ENCODE measurements at places on chromosomes 2 and 18. TPM values are rescaled to one million over a fixed set of nuclear protein-coding genes. Genes with fewer than 3 reads are reported as not detected.
A peak's percentile ranks its signal among the peaks of the same experiment; 100 is the strongest.

DNA sequence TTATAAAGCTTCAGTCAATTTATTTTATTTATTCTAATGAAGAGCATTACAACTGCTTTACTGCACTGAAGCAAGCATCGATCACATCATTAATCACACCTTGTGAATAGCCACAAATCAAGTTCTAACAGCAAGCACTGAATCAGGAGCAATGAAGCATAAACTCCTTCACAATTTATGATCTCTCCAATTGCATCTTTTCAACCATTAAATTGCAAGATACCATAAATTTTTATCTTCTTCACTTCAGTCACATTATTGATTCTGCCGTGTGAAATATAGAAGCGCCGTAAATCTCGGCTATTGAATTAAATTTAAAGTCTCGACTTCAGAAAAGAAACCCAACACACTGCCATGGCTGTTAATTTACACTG lies 298.7 kb downstream of the CDCA7 start:
- DNase-seq: no peak

GRCh38 chr18:80126797-80127196 lies 17.7 kb downstream of the ADNP2 start:
- no peak for DNase-seq

DNA sequence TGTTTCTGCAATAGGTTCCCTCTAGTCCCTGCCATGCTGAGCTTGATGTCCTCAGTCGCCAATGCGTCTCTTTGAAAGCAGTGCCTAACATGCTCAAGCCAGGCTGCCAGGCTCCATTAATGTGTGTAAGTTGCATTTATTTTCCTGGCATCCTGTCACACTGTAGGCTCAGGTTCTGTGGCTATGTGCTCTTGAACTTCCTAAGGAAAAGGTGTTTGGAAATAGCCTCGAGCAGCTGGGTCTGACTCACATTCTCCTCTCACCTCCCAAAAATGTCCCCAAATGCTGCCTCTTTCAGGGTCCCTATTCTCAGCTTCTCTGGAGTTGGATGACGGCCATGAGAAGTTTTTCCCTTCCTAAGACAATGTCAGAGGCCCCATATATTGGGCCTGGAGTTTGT lies 58.0 kb upstream of the SLC14A2 start:
- no peak for DNase-seq

DNA sequence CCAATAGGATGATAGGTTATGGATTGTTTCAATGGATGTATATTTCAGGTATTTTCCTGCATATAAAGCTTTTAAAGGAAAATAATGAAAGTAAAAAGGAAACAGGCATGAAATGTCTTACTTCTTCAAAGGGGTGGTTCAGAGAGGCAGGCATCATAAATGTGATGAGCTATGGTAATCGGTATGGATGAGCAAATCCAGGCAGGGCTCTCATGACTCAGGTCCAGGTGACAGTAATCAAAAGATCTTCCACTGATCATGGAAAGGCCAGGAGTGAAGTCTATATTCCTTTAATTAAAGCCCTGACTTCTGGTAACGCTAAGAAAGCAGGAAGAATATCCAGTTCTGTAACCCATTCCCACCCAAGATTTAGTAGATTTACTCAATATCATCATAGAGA lies 48.7 kb upstream of the RGPD4 start:
- no peak for DNase-seq

DNA sequence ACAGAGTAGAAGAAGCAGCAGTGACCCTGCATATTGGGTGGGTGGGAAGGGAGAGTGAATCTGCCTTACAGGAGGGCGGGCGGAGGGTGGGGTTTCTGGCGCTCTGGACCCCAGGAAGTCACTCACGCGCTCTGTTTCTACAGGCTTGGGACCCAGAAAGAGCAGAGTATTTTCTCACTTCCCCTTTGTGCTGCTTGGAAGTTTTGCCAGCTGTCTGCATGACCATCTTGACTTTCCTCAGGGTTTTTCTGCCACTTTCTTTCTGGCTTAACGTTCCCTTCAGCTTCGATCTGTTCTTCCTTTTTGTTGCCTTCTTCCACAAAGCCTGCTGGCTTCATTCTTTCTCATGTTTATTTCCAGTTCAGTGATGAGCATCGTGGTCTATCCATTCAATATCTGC lies 383.1 kb downstream of the GALR1 start:
- DNase-seq: no peak

GRCh38 chr2:66535574-66536289 lies 100.8 kb downstream of the MEIS1 start:
- DNase-seq: no peak

DNA sequence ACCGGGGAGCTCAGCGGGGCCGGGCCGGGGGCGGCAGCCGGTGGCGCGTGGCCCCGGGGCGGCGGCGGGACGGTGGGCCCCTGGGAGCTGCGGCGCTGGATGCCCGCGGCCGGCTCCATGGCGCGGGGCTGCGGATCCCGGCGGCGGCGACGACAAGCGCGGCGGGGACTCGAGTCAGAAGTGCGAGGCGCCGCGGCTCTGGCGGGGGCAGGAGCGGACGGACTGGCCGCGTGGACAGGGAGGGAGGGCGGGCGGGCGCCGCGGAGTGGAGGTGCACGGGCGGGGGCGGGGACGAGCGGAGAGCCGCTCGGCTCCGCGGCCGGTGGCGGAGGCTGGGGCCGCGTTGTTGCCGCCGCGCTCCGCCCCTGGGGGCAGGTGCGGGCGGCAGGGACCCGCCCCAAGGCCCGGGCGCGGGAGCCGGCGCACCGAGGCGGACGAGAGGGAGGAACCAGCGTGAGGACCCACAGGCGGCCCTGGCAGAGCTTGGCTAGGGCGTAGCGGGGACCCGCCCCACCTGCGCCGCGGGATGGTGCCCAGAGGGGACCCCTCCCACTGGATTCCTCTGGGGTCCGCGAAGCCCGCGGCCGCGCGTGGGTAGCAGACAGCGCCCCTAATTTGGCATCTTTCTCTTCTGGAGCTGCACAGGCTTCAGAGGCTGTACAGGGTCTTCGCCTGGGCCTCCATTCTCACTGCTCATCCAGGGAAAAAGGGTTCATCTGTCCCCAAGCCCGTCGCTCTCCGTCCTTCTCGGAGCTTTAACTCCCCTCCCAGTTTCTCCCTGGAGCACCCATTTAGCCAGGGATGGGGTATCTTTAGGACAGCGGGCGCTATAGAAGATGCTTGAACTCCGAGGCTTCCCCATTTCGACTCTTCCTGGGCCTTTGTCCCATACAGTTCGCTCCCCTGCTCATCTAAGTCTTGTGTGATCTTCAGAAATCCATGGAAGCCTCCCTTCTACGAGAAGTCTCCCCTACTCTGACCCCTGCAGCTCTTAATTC lies at the start of gene TMEM163:
Gene TMEM163 (minus strand): TSS at position 184 of the 998 bp plus-strand sequence.
- DNase-seq: peak; percentile 84

- no peak for DNase-seq
Measured at GRCh38 chr2:216023055-216023648, 9.8 kb upstream of the MREG start.

- DNase-seq: peak; percentile 57
Measured at GRCh38 chr2:85077859-85078419, 55.3 kb upstream of the TCF7L1 start.

DNA sequence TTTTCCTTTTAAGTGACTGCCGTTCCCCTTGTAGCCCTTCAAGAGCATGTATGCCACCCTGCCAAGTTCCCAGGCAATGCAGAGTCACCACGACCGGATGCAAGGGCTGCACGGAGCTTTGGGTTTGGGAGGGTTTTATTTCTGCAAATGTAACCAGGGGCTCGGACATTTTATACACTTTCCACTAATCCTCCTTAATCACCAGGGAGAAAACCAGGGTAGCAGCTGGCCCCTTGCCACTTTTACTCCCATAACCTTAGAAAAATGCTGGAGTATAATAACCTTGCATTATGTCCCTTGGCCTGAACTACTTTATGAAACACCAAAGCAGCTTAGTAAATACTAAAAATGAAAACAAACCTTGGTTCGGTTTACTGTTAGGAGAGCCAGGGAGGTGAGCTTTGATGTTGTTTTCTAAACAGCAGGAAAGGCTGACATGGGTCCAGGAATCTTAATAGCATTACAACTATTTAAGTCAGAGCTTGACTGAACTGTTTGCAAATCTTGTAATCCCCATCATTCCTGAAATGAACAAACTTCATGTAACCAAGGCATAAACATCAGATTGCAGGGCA lies 152.8 kb upstream of the RIOK3 start:
- no peak for DNase-seq

GRCh38 chr2:42164971-42165370 lies 4.2 kb upstream of the EML4 start:
- no peak for DNase-seq

DNA sequence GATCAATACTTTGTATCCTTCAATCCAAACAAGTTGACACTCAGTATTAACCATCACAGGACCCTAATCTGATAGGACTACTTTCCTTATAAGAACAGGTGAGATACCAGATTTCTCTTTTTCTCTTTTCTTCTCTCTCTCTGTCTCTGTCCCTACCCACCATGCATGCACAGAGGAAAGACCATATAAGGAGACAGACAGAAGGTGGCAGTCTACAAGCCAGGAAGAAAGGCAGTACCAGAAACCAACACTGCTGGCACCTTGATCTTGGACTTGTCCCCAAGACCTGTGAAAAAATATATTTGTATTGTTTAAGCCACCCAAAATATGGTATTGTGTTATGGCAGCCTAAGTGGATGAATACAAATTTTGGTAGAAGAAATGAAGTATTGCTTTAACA lies 156.2 kb upstream of the KCNH7 start:
- no peak for DNase-seq

DNA sequence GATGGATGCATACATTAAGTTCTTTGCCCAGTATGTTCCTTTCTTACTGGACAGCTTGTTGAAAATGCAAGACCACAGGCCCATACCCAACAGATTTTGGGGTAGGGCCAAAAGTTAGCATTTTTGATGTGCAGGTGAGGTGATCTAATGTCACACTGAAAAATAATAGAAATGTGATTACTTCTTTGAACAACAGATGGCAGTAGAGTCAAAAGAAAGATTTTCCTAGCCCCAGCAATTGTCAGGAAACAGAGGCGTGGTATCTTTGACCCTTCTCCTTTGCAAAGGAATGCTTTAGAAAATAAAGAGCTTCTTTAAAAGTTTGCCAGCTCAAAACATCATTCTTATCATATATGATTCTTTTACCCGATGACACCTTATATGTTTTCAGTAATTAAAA lies 343.6 kb upstream of the SYT4 start:
- DNase-seq: no peak

GRCh38 chr2:212540341-212540740 lies 1.7 kb upstream of the ERBB4 start:
- no peak for DNase-seq

- no peak for DNase-seq
Measured at GRCh38 chr18:37624318-37624717, 58.7 kb upstream of the CELF4 start.

DNA sequence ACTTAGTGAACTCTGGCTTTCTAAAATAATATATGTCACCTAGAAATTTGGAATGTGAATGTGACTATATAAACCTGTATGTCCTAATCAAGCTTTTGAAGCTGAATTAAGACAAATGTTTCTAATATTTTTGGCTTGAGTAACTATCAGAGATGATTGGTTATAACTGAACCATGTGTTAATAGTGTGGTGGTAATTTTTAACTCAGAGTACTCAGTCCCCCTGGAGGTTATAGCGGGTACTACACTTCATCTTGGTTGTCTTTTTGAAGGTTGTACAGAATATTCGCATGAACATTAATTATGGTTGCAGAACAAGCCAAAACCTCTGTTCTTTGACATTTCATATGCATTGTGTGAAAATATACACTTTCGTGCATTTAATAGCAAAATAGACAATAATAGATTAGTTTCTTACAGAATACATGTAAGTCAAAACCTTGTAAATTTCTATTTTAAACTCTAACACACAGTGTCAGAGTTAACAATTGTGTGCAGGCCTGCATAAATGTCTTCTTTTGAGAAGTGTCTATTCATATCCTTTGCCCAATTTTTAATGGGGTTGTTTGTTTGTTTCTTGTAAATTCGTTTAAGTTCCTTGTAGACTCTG lies 86.0 kb downstream of the OSBPL6 start:
- no peak for DNase-seq

DNA sequence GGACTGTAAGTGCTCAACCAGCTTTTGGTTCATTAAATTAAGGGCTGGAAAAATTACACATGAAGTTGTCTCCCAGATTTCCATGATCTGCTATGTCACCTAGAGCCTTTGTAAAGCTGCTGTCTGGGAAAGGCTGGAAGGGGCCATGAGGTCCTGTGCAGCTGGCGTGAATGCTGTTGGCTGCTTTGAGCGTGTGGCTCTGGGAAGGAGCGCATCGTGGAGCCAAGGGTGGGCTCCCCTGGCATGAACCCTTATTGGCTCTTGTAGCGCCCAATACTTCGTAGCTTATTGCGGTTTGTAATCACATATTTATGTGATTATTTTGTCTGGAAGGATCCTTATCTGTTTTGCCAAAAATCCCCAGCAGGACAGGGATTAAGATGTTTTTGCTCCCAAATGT lies 70.5 kb upstream of the LMAN1 start:
- DNase-seq: no peak

DNA sequence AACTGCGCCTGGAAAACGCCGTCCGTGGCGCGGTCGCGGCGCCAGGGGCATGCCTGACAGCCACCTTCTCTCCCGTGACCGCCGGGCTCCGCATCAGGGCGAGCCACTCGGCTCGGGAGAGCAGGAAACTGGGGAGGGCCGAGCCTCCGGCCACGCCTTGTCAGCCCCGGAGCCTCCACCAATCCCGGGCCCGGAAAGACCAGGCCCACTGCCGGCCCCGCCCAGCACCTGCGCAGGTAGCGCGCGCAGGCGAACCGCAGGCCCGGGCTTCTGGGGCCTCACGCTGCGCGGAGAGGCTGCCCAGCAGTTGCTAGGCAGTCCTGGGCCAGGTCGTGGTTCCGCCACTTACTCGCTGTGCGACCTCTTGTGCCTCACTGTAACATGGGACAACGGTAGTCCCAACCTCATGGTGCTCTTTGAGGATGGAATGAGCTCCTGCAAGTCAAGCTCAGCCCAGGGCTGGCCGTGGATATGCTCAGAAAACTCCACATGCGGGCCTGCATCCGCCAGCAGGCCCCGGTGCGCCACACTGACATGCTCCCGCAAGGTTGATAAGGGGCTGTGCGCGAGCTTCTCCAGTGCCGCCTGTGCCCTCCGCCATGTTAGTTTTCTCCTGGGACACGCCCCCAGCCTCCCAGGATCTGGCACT lies 97.1 kb downstream of the INHBB start:
- DNase-seq: no peak

GAL3ST2 gene
- total RNA-seq: 2.7 TPM

KLHL41 gene
- 2.9 TPM for total RNA-seq

KLHL29 gene
- 22.0 TPM for total RNA-seq

ABCG5 gene
- not detected for total RNA-seq

KCNF1 gene
- 20.2 TPM for total RNA-seq

Measured in esophagus muscularis mucosa (tissue), 4 donors.